ENCODE measurements at places on chromosomes 2 and 18. TPM values are rescaled to one million over a fixed set of nuclear protein-coding genes. Genes with fewer than 3 reads are reported as not detected.

SPAST gene
- 3.8 TPM for polyA plus RNA-seq

DNA sequence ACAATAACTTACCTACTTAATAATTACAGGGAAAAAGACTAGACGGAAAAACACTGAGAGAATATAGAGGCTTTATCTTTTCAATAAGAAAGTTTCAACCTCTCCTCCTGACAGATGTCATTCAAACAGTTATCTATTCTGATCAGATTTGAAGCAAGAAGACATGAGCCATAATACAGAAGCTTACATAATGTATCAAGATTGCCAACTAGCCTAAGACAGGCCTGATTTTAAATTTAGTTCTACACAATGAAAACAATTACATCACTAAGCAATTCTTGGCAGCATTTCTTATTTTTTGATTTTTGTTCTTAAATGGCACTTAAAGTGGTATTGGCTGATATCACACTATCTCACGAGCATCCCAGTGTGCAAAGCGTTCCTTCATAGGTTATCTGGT is 41.6 kb downstream of the GPR155 start:
- DNase-seq: no peak

GRCh38 chr18:37321582-37322491 is 243.8 kb downstream of the CELF4 start:
- DNase-seq: peak; percentile 26

GRCh38 chr2:160920061-160920460 is 240.2 kb upstream of the TANK start:
- no peak for DNase-seq

DNA sequence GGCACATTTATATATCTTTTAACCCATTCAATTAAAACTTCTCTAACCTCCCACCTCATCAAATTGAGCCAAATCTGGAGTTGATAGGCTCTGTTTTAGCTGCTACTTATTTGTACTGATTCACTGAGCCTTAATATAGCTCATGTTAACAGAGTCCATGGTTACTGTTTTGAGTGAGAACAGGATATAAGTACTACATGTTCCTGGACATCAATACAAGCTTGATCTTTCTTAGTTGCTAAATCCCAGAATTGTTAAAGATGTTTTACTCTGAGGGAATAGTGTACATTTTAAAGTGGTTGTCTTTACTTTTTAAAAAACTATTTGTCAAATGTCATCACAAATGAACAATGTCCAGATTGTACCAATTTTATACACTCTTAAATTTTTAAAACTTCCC is 157.7 kb downstream of the RPRM start:
- DNase-seq: no peak
